ENCODE measurements at places on chromosomes 16 and 17. TPM values are rescaled to one million over a fixed set of nuclear protein-coding genes. Genes with fewer than 3 reads are reported as not detected.

Gene TNFRSF17
- total RNA-seq, result not detected

Gene SHISA9
- total RNA-seq, result not detected

Gene TBC1D28
- not detected for total RNA-seq

Gene NPIPB8
- 1.1 TPM for total RNA-seq

Gene CCDC144A
- 0.17 TPM for total RNA-seq

Gene WSCD1
- total RNA-seq, result 56.7 TPM

Gene SOX9
- total RNA-seq, result 151 TPM

Gene ANKFN1
- total RNA-seq, result not detected

Gene CRLF3
- 9.8 TPM for total RNA-seq

Gene HLF
- 0.66 TPM for total RNA-seq

Gene RHBDF2
- 52.3 TPM for total RNA-seq

Gene FNDC8
- total RNA-seq, result not detected

Gene MYLK3
- under 0.01 TPM for total RNA-seq

- DNase-seq, result no peak
Observed at GRCh38 chr17:65029605-65030336, 26.8 kb downstream of the GNA13 start.

GRCh38 chr16:29705030-29705429 lies 26.1 kb downstream of the QPRT start:
- no peak for DNase-seq

- DNase-seq, result no peak
Observed at GRCh38 chr16:50037662-50038220, 12.7 kb downstream of the CNEP1R1 start.

DNA sequence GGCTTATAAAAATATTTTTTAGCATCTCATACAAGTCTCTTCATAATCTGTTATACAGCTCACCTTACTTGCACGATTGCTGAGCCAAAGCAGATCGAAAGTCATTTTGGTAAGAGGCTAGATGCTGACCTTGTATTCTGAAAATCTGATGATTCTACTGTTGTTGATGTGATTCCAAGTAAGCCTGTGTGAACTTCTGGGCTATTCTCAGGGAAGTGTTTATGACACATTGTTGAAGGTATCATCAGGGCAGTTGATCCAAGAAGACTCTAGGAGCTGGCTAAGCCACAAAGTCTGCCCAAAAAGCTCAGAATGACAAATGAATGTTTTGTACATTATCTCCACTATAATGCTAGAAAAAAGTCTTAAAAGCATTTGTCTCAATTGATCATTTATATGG lies 16.0 kb downstream of the OMG start:
- no peak for DNase-seq

DNA sequence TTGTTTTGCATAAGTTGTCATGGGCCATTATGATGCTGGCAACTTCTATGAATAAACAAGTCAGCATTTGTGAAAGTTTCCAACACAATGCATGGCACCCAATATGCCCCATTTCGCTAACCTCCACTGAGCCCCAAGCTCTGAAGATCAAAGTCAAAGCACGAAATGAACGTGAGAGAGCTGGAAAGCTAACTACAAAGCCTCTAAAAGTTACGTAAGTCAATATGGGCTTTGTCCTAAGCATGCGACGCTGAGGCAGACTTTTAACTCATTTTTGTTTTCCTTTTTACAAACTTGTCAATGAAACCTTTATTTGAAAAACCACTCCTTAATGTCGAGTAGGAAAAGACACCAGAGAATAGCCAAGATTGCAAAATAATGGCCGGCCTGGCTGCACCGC lies 131.6 kb upstream of the NUDT7 start:
- no peak for DNase-seq

GRCh38 chr16:3458852-3459361 lies 15.4 kb downstream of the NAA60 start:
- peak; percentile 17 for DNase-seq

DNA sequence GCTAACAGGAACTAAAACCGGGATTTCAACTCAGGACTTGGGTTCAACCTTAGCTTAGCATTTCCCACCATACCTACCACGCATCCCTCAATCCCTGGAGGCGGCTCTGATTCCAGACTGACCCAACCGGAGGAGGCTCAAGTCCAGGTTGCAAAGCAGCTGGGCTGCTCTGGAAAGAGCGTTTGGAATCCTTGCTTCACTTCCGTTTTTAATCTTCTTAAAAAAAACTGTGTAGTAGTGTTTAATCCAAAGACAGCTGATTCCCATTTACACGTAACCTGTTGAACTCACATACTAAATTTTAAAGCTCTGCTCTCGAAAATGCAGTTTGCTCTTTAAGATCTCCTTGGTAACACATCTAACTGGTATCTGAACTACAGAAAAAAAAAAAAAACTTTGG lies 50.0 kb downstream of the NXN start:
- DNase-seq, result no peak

GRCh38 chr17:67528751-67529436 lies 151.8 kb downstream of the PITPNC1 start:
- peak; percentile 27 for DNase-seq

DNA sequence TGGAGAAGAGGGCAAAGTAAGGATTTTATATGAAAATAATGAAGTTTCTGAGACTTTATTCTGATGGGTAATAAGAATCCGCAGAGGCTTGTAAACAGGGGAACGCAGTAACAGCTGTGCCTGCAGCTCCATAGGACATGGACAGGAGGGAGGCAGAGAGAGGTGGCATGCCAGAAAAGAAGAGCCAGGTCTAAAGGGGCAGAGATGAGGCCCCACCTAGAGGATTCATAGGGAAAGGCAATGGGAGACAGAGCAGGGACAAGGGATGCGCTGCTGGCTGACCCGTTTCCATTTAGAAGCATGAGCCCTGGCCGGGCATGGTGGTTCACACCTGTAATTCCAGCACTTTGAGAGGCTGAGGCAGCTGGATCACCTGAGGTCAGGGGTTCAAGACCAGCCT lies 340.3 kb upstream of the CDH5 start:
- DNase-seq, result peak; percentile 50

- DNase-seq, result no peak
Observed at GRCh38 chr16:81040131-81040530, 4.5 kb downstream of the ATMIN start.

DNA sequence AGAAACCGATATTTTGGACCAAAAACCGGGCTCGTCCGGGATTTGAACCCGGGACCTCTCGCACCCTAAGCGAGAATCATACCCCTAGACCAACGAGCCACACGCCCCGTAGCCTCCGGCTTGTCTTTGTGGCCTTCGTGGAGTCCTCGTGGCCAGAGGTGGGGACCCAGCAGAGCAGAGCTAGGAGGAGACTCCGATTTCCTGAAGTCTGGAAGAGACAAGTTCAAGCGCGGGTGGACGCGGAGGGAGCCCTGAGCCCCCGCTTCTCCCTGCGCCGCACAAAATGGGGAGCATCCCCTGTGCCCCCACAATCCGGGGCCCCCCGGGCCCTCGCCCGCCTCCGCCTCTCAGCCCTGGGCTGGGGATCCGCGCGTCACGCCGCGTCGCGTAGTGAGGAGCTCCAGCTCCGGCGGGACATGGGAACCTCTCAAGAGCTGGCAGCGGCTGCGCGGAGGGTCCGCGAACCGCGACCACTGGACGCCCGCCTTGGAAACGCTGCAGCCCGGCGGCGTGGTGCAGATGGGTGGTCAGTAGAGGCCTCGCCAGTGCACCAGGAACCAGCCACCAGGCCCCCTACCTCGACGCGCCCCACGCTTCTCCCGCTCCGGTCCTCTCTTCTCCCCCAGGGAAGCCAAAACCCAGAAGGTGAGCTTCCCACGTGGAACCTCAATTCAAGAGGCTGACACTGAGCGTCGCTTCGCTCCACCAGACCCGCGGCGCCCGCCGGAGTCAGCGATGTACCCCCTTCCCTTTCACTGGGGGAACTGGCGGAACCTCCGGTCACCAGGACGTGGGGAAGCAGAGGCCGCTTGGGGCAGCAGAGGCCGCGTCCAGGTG lies 5.2 kb upstream of the OR1F1 start:
- DNase-seq, result peak; percentile 52

DNA sequence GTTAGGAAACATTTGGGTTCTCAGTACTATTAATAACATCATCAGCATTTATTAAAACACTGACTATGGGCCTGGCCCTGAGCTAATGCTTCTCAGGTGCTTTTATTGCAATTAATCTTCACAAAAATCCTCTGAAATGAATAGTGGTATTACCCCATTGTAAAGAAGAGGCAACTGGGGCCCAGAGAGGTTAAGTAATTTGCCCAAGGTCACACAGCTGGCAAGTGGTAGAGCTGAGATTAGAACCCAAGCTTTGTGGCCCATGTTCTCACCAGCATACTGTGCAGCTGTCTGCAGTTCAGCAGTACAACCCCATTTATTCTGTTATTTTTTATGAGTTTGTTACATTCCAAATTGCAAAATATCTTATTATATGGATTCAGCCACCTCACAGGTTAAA lies 82.3 kb downstream of the TBC1D16 start:
- DNase-seq, result no peak

DNA sequence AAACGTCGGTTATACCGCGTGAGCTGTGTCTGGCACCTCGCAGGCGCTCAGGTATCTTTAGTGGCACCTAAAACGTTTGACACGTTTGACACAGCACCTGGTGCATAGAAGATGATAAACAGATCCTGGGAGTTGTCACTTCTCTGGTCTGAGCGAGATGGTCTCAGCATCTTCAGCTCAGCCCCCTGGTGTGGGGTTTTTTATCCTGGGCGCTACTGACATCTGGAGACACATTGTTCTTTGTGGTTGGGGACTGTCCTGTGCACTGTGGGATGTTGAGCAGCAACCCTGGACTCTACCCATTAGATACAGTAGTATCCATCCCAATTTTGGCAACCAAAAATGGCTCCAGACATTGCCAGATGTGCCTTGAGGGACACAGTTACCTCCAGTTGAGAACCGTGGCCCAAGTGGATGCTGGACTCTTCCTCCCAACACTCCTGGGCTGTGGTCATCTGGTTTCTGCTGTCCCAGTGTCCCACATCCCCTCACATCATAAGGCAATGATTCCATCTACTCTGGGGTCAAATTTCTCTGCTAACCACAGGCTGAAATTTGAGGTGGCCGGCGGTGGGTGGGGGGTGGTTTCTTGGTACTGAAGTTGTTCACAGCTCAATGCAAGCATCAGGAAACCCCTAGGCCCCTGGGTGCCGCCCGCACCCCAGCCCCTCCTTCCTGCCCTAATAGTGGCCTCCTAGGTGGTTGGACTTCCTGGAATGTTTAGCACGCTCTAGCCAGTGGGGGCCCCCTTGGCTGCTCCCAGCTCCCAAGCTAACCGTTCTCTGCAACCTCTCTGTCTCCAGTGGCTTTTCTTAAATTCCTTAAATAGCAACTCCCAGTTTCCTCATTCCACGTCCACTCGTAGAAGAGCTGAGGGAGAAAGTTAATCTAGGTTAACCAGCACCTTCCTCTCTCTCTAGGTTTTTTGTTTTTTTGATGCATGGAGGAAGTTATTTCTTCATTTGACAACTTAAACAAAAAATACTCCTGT lies 124.8 kb downstream of the ABCC1 start:
- no peak for DNase-seq

- peak; percentile 91 for DNase-seq
Observed at GRCh38 chr17:82160075-82160474, 52.6 kb downstream of the CCDC57 start.

DNA sequence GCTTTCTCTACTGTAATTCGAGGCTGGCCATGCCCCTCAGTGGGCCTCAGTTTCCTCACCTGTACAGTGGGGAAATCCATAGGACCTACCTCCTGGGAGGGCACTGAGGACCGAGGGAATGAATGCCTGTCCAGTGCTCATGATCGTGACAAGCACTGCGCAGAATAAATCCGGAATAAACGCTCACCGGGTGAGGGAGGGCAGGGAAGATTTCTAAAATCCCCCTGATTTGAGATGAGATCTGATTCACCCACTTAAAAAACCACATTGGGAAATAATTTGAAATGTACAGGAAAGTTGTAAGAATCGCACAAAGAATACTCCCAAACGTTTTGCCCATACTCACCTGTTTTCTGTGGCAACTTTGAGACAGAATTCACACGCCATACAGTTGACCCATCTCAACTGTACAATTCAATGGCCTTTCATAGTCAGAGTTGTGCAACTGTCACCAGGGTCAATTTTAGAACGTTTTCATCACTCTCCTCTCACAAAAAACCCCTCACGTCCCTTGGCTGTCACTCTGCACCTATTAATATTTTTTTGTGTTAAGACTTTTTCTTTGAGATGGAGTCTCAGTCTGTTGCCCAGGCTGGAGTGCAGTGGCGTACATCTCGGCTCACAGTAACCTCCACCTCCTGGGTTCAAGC lies 49.8 kb downstream of the IRF8 start:
- no peak for DNase-seq

DNA sequence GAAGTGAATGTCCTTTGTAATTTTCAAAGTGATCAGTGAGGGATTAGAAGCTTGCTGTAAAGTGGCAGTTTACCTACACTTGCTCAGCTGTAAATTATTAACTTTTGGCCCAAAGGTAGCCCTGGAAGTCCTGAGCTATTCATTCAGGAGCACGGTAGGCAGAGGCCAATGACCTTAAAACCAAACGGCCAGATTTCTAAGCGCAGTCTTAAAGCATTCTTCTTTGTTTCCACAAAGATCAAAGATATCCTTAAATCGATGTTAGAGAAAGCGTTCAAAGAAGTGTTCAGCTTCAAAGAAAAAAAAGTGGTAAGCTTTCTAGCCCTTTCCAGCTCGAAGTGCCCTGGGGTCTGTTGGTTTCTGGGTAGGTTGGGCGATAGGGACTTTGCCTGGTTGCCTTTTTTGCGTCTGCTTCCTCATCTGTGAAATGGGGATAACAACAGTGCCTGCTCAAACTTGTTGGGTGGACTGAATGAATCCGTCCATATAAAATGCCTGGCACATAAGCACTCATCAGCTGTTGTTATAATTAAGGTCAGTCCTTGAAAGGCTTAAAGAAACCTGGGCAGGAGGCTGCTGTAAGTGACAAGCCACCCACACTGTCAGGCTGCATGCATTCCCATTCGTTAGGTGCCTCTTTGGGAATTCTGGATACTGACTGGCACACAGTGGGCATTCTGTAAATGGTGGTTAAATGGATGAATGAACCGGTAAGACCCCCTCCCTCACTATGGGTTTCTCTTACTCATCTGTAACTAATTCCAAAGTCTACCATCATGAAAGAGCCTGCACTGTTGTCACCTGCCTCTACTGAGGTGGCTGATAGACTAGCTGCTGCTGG lies 113.2 kb downstream of the PRKCA start:
- no peak for DNase-seq

- DNase-seq, result no peak
Observed at GRCh38 chr16:86319585-86320236, 190.6 kb upstream of the FOXF1 start.

GRCh38 chr17:69176457-69176795 lies 34.7 kb upstream of the ABCA6 start:
- DNase-seq, result no peak
